Upper lobe of left lung (tissue), 6 donors: ENCODE measurements at places on chromosomes 11 and 22. TPM values are rescaled to one million over a fixed set of nuclear protein-coding genes. Genes with fewer than 3 reads are reported as not detected.

DNA sequence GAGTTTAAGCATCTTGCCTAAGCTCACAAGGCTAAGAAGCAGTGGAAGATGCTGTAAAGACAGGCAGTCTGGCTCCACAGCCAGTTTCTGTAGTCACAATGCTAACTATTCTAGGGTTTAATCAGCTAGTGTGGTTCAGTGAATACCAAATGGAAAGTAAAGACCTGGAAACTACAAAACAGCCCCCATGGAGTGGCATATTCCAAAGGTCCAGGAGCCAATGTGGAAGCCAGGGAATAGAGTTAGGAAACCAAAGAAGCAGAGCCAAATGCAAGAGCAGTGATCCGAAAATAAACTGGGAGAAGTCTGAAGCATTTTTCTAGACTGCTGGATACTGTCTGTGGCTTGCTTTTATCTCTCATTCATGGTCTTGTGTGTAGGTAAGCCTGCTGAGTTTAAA is 731.2 kb upstream of the ANO5 start:
- DNase-seq: no peak

The ELMOD1 gene
- 2.3 TPM for total RNA-seq

GRCh38 chr11:65116370-65117205 is 913 bp downstream of the ZNHIT2 start:
- DNase-seq: peak; percentile 91

The NRGN gene
- total RNA-seq: 77.6 TPM

DNA sequence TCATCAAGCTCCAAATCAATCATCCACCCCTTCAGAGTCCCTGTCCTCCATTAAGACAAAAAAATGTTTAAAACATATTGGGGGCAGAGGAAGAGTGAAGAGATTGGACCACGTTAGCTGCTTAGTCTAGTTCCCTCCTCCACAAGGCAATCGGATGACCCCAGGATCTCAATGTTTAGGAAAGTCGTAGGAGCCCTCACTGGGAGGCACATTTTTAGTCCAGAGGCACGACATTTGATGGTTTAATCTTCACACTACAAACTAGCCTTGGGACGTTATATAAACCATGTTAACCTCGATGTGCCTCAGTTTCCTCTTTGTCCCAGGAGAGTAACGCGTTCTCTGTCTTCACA is 588 bp upstream of the FAT3 start:
- no peak for DNase-seq
